GM19239 (cell line): ENCODE measurements at places on chromosomes 7 and 10.

DNA sequence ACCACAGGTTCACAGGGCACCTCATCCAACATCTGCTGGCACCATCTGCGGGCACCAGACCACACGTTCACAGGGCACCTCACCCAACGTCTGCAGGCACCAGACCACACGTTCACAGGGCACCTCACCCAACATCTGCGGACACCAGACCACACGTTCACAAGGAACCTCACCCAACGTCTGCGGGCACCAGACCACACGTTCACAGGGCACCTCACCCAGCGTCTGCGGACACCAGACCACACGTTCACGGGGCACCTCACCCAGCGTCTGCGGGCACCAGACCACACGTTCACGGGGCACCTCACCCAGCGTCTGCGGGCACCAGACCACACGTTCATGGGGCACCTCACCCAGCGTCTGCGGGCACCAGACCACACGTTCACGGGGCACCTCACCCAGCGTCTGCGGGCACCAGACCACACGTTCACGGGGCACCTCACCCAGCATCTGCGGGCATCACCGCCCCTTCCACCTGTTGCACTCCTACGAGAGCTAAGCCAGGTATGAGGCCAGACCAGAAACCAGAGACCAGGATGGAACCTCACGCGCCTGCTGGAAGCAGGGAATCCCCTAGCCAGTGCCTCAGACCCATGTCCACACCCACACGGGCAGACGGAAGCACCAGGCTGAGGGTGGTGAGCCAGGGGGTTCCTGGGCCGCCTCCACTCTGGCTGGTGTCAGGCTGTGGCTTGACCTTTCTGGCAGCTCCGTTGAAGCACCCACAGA, 182.8 kb downstream of the MAD1L1 start:
- no peak for DNase-seq

DNA sequence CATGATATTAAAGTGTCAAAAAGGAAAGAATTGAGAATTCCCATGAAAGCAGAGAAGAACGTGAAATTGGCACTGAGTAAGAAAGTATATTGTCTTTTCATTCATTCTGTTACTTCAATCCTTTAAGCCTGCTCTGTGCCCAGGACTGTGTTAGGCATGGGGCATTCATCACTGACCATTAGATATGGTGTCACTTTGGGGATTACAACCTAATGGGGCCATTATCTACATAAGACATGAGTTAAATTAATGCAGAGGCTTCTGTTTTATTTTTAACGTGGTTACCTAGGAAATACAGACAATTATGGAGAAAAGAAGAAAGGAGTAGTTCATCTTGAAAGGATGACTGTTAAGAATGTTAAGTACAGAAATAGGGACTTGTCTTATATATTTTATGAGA, 163.5 kb upstream of the LRGUK start:
- no peak for DNase-seq

GRCh38 chr10:90592638-90593302, 265.1 kb downstream of the HTR7 start:
- peak; percentile 14 for DNase-seq

DNA sequence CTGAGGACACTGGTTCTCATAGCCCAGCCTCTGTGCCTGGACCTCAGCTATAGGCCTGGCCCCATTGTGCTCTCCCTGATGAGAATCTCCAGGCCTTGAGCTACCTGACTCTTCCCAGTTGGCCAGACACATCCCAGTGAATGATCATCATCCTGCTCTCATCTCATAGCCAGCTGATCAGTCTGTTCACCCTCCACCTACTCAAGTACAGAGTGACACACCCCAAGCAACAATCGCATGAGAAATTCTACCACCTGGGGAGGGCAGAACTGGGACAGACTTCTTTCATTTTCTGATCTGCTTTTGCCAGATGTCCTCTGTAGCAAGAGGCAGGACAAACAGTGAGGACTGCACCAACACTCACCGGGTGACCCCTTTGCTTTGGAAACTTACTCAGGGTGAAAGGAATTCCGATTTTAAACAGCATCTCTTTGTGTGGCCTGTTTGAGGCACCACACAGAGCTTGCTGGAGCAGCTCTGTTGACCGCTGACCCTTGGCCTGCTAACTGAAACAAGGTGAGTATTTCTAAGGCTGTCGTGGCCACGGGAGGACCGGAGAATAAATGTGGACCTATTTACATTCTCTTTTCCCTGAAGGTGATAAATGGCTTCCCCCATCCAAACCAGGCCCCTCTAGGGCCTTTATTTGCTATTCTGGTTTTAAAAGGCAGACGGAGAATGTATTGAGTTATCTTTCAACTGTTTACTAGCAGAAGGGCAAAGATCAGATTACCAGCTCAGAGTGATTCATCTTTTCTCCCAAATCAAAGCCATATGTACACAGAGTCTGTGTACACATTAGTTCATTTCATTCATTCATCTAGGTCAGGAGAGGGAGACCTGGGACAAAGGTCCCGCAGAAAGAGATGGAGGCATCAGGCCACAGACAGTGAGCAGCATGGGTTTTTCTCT, 181.4 kb upstream of the TNS3 start:
- no peak for DNase-seq

DNA sequence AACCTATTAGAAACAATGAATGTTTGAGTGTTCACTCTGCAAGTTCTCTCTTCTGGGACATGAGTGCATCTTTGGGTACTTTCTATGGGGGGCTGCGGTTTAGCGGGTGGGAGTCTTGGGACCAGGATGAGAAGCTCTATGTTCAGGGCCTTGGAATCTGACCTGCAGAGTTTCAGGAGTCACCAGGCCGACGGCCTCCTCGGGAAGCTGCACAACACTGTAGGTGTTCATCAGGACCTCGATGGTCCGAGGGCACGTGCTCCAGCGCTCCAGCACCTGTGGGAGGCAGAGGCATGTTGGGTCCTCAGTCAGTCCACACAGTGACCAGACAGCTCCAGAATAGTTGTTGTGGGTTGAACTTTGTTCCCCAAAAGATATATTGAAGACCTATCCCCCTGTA, 8.9 kb upstream of the GBX1 start:
- DNase-seq, result no peak

DNA sequence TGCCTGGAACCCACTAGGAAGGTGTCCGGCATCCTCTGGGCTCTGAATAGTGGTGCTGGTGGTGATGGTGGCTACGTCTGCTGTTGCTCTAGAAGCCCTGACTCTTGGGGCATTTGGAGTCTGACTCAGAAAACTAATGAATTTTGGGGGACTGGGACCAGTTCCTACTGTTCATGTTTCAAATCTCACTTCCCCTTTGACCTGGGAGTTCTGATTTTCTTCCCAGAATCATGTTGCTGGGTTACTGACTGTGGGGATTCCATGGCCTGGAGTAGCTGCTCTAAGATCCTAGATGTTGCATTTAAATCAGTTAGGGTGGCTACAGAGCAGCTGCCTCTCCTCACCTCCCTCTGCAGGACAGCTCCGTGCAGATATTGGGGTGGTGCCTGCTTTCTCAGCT, 3.2 kb downstream of the TSPAN33 start:
- DNase-seq, result no peak
